ENCODE measurements at places on chromosomes 7 and 10.

GRCh38 chr10:119667562-119668328, 16.6 kb downstream of the BAG3 start:
- no peak for DNase-seq

GRCh38 chr7:66928388-66928787, 7.4 kb downstream of the TMEM248 start:
- no peak for DNase-seq

GRCh38 chr10:62852961-62853702, 37.0 kb upstream of the EGR2 start:
- DNase-seq: no peak

DNA sequence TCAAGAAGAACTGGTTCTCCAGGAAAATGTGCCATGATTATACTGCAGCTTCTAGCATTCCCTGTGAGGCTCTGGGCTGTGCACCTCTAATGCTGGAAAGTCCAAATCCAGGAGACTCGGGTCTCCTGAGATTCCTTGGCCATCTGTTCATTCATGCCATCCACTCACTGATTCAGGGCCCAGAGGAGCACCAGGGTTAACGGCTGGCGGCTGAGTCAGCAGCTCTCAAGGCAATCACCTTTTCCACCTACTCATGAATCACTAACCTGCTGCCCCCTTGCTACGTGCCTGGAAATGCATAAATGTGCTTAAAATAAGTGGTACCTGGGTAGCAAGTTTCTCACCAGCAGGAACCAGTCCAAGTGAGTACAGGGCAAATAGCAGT, 132.7 kb downstream of the KCNMA1 start:
- no peak for DNase-seq

DNA sequence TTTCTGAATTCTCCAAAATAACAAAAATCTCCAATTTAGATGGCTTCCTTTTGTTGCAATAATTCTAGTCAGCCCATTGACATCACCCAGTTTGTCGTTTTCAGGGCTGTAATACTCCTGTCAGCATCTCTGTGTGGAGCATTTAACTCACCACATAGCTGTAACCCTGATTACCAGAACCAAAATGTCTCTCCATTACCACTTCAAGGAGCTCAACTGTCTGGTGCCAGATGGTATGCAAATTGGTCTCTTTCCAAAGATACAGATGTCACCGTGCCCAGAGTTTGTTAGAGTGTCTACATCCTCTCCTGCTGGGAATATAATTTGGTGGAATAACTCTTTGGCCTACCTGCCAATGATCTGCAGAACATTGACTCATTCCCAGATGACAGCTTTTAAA, 350.3 kb upstream of the POT1 start:
- DNase-seq: no peak

DNA sequence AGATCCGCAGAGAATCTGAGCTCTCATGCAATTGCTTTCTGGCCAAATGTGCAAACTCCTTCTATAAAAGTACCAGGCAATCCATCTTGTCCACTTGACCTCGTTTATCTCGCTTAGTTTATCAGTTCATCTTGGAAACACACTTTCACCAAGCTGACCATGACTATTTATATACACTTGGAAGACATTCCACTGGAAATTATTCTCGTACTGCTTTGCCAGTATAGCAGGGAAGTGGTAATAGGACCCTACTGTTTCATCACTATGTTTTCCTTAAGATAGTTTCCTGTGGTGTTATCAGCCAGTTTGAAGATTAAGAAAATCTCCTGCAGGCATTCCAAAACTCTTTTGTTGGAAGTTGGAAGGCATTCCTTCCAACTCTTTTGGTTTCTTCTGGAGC, 115.3 kb upstream of the FAM171A1 start:
- DNase-seq: no peak
